ENCODE measurements at places on chromosomes 7 and 10.

- DNase-seq = no peak
These were observed 88.2 kb upstream of the FAM133B start for GRCh38 chr7:92678291-92678920.

DNA sequence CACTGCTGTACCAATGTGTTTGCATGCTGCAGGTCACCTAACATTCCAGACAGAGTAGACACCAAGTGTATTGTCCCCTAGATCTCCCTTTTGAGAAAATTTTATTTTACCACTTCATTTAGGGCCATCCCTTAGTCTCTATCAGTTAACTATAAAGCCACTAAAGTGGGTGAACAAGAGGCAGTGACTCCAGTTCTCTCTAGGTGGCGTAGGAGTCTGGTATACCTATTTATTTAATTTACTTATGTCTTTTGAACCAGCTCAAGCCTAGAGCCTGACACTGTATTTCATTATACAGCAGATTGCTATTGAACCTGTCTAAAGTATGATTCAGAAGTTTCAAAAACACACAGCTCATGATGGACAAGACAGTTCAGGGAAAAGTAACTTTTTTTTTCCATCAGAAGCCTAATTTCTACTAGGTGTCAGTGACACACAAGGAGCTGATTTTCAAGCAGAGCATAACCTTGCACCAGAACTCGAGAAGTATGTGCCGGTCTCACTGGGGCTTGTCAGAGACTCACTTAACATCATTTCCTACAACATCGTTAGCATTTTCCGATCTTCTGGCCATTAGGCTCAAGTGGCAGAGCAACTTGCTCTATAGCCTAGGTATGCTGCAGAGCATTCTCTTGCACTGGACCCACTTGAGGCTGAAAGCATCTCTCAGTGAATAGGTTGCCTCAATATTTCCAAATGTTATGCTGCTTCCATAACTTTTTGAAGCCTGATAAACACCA, 175.4 kb downstream of the CDC14C start:
- no peak for DNase-seq

- DNase-seq = no peak
These were observed 270.5 kb upstream of the MKLN1 start for GRCh38 chr7:131057015-131057793.

- DNase-seq = no peak
These were observed 71.2 kb downstream of the C10orf105 start for GRCh38 chr10:71648254-71648932.

- DNase-seq = no peak
These were observed 90.0 kb downstream of the SLIT1 start for GRCh38 chr10:97095701-97096260.

GRCh38 chr7:5424749-5425506, 1.3 kb upstream of the TNRC18 start:
- DNase-seq = peak; percentile 38

- no peak for DNase-seq
These were observed 66.7 kb downstream of the ST7 start for GRCh38 chr7:117019786-117020590.

- no peak for DNase-seq
These were observed 594.5 kb downstream of the SDK1 start for GRCh38 chr7:3895341-3896116.

- DNase-seq = no peak
These were observed 60.3 kb upstream of the NFKB2 start for GRCh38 chr10:102335184-102335583.

GRCh38 chr10:71829171-71829570, 21.9 kb downstream of the PSAP start:
- no peak for DNase-seq

GRCh38 chr10:67433276-67433675, 262.7 kb downstream of the CTNNA3 start:
- no peak for DNase-seq

DNA sequence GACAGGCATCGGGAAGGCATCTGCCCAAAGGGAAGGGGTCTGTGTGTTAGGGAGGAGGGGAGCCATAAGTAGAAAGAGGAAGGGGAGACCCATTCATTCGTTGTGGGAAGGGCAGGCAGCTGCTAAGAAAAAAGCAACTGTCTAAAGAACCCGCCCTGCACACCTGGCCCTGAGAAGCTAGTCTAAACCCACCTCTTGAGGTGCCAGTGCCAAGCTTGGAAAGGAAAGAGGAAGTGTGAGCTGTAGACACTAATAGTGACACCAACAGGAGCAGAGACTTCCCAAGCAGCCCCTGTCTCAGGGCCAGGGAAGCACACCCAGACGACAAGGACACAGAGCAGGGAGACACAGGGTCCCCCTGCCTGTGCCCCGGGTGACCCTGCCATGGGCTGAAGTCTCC, 40.8 kb upstream of the PRSS58 start:
- no peak for DNase-seq

DNA sequence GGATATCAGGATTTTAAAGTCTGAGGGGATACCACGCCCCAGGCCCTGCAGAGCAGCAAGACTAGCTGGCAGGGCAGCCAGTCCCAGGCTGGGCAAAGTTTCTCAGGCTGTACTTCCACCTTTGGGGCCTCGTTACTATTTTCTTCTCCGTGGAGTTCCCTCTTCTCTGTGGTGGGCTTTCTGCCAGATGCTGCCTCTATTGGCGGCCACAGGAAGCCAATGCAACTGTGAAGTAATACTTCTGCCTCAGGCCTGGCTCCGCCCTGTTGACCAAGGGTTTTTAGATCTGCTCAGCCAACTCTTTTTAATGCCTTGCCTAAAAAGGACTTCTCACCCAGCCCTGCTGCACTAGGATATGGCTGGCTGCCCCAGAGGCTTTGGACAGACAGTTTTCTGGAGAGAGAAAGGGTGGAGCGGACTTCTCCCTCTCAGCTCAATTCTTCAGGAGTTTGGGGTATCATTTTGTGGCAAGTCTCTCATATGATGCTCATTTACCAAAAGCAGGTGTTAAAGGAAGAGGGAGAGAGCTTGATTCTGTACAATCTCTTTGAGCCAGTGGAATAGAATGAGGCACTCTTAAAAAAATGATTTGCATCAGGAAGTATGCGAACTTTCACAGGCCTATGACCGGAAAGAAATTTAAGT, 67.4 kb downstream of the HHEX start:
- no peak for DNase-seq

DNA sequence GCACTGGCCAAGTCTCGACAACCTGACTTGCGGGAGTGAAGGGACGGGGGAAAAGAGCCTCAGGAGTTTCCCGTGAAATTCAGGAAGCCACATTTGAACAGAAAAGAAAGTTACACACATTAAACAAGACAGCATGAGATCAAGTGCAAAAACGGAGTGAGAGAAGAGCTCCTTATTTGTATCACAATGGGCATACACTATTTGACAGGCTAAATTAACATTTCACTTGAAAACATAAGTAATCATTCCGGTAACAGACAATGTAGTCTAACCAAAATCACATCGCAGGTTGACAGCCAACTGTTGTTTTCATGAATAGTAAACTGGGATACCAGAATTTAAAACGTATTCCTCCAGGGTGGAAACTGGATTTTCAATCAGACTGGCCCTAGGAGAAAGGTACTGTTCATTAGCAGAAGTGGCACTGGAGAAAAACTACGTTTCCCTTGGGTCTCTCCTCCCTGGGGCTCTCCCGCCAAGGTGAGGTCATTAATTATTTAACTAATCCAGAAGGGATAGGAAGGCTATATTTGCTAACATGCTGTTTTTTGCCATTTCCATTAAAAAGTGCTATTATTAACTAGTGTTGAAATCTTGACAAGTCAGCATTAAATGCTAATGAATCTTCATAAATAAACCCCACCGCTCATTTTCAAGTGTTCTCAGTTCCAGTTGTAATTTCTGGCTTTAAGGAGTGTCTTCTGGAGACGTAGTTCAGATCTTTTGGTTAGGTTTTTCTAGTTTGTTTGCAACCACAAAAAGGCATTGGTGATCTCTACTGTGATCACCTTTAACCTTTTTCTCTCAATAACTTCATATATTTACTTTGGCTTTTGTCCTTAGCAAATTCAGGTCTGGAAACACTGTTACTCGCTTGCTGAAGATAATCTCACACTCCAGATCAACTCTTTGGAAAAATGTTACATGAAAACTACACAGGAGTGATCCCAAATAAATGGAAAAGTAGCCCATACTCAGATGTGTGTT, 25.1 kb downstream of the RHEB start:
- DNase-seq = no peak

DNA sequence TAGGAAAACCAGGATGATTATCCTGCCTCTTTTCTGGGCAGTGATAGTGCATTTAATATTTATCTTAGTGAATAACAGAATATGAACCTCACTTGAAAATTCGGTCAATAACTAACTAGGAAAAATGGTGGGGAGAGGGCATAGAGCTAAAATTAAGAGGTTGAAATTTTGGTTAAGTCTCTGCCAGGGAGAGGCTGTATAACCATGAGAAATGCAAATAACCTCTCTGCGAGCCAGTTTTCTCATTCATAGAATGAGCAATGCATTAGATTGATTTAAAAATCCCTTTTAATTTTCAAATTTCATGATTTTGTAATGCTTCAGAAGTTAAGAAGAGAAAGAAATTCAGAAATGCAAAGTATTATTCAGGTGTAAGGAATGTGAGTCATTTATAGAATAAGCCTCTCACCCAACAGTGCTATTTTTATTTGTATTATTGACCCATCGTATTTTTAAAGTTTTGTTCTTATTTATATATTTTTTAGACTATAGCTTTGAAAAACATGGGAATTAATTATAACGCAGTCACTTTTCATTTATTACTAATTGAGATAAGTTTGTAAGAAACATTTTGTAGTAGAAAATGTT, 104.7 kb downstream of the PHF14 start:
- DNase-seq = no peak

DNA sequence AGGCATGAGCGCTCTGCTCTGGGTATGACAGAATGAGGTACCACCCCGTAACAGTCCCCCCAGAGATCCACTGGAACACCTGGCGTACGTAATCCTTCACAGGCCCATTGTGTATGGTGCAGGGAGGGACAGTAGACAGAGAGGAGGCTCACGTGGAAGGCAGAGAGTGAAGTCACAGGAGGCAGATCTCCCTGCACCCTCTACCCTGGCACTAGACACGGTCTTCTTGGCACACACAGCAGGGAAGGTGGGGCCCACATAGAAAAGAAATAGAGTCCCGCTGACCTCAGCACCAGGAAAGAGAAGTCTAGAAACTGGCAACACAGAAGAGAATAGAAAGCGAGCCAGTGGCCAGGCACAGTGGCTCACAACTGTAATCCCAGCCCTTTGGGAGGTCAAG, 51.9 kb downstream of the SLC29A4 start:
- no peak for DNase-seq

GRCh38 chr7:75876126-75876881, 2.5 kb upstream of the RHBDD2 start:
- no peak for DNase-seq

GRCh38 chr7:50646069-50646468, 80.9 kb upstream of the DDC start:
- DNase-seq = no peak

- no peak for DNase-seq
These were observed 72.5 kb downstream of the LRRC17 start for GRCh38 chr7:102985176-102985783.

- DNase-seq = no peak
These were observed 20.6 kb upstream of the FAM180A start for GRCh38 chr7:135769005-135769802.

GRCh38 chr7:41328544-41328943, 374.3 kb downstream of the INHBA start:
- DNase-seq = no peak

DNA sequence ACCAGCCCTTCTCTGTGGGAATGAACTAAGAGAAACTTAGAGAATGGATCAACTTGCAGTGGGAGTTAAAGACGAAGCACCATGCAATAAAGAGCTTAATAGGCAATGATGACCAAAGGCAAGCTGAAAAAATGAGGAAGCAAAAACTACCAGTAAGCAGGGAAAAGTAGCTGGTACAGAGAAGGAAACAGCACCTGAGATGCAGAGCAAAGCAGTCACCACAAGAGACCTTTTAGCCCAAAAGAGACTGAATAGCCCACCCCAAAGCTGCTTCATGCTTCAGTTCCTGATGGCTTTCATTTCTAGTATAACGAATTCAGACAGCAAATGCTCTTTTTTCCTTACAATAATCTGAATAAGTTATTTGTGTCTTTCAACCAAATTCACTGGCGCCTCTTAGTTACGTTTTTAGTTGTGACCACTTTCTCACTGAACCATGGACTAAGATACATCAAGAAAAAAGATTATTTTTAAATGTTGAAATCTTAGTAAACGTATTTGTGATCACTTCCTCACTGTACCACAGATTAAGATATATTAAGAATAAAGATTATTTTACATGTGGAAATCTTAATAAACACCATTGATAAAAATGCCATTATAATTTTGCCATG, 76.0 kb downstream of the USP6NL start:
- no peak for DNase-seq

DNA sequence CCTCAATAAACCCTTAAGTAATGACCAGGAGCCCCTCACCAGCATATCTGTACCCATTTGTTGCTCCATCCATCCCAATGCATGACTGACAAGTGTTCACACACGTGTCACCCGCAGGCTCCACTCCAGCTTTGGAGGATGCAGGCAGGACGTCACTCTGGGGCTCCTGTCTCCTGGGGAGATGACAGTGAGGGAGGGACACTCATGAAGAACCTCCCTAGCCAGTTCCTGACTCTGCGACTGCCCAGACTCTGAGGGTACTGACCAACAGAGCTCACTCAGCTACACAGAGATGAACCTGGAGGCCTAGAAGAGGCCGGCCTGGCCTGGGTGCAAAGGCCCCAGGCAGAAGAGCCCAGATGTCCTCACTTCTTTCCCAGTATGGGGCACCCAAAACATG, 135.1 kb upstream of the RET start:
- DNase-seq = peak; percentile 7

DNA sequence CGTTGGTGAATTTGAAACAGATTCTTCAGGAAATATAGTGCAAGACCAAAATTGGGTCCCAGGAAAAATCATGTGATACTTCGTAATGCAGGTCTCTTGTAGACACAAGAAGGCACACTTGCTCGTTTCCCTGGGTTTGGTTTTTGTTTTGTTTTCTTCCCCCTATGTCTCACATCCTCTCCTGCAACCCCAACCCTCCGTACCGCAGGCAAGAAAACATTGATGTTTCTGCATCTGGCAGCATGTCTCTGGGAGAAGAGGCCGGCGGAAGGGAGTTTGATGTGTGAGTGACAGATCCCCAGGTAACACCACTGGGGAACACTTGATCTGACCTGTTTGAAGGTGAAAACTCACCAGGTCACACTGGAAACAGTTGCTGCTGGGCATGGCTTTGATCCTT, 718.5 kb downstream of the AUTS2 start:
- DNase-seq = no peak

All from activated T-cell treated with anti-CD3 and anti-CD28 coated beads, Interleukin-2, amount 50 U/mL, for 24 hours (primary cell).